ENCODE measurements at places on chromosomes 4 and X. TPM values are rescaled to one million over a fixed set of nuclear protein-coding genes. Genes with fewer than 3 reads are reported as not detected.
A peak's percentile ranks its signal among the peaks of the same experiment; 100 is the strongest.

- no peak for DNase-seq
Observed at GRCh38 chr4:158016511-158016910, 156.3 kb downstream of the GASK1B start.

Gene CACNA1F
- total RNA-seq, result 0.05 TPM

Gene CENPVL3
- total RNA-seq, result not detected

Gene AMTN
- not detected for total RNA-seq

DNA sequence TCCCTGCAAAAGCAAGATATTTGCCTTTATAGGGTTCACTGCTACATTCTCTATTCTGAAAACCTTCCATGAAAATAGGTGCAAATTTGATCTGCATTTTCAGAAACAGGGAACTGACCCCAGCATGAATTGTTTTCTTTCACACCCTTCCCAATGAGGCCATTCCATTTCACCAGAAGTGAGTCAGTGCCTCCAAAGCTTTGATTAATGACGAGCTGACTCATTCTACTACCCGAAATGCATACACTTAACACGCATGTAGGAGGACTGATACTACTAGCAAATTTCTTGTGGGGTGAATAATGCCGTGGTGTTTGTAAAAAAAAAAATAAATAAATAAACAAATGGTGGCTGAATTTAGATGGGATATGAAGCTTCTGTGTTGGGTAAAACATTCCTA is 146.9 kb upstream of the FGF13 start:
- no peak for DNase-seq

Gene NAP1L5
- total RNA-seq, result 5.5 TPM

- no peak for DNase-seq
Observed at GRCh38 chr4:165425629-165426028, 46.8 kb downstream of the CPE start.

DNA sequence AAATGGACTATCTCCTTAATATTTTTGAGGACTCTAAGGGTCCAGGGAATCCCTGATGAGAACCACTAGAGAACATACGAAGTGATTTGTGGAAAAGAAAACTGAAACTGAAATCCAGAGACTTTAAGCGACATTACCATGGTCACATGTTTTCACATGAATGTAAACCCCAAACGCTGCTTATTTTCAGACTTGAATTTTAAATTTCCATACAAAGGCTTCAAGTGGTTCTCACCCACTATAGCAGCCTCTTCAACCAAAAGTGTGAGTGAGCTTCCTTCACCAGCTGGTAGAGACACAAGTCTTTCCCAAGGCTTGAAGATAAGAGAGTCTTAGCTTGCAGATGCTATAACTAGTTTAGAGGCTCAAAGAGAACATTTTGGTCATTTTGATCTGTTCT is 232.7 kb downstream of the MGST2 start:
- DNase-seq, result no peak

- no peak for DNase-seq
Observed at GRCh38 chr4:70841951-70842350, 2.3 kb upstream of the GRSF1 start.

Gene GNRHR
- not detected for total RNA-seq

DNA sequence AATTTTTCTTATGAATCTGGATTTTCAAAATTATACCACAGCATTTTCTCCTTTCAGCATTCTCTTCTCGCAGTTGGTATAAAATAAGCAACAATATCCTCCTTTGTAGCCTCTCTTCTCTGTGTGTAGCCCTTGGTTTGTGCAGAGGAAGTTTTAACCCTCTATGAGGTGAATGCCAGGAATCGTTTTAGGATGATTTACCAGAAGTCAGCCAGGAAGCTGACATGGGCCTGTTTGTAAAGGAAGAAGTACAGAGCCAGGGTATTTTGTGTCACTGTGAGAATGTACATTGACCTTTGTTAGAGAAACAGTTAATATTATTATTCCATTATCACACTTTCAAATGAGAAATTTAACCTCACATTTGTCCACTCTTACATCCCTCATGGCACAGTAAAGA is 88.9 kb upstream of the RPL34 start:
- DNase-seq, result no peak

DNA sequence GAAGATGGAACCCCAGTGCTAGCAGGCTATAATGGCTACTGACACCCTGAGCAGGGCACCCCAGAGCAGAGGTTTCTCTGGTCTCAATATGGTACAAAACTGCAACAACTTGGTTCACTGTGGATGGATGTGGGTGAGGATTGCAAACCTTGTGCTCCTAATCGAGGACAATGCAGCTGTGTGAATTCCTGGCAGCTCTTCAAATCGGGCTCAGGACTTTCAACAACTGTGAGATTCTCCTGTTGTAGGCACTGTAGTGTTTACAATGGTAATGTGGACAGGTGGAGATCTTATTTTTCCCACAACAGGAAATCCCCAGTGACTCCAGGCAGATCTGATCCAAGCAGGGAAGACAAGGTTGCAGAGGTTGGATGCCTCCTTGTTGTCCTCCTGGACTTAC is 101.5 kb downstream of the RCHY1 start:
- DNase-seq, result no peak

Gene PPP4R3C
- total RNA-seq, result not detected

- DNase-seq, result no peak
Observed at GRCh38 chr4:27094783-27095182, 234.1 kb downstream of the STIM2 start.

GRCh38 chrX:111270339-111270738 is at the start of gene CAPN6:
TSS of gene CAPN6 (minus strand) at chrX:111270483. CDS start at chrX:111263936, 6,547 bp downstream.
- DNase-seq, result no peak

Gene TLR8
- not detected for total RNA-seq

GRCh38 chrX:153736871-153737441 is 12.3 kb downstream of the ABCD1 start:
- no peak for DNase-seq

Gene SMIM10L2A
- total RNA-seq, result 1.3 TPM

DNA sequence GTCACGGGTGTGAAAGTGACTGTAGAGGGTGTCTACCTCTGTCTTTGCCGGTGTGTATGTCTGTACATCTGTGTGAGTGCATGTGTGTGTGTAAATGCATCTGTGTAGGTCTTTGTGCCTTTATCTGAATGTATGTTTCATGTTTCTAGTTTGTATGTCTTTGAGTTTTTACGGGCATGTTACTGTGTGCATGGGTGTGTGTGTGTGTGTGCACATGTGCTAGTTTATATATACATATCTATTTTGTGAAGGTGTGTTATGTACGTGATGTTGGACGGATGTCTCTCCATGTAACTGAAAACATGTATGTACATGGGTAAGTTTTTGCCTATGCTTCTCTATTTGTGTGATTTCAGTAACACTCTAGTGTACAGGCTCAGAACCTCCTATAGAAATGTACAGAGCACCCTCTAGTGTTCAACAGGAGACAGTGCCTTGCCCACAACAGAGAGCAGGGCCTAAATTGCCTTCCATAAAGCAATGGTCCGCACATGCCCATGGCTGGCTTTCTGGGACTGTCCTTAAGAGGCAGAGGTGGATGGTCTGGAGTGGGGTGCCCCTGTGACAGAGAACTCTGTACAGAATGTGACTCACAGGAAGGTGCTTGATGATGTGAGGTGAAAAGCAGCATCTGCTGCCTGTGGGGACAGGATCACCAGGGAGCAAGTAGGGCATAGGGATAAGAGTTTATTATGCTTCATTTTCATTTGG is 343.5 kb downstream of the RAPGEF2 start:
- peak; percentile 10 for DNase-seq

Gene KCND1
- 3.3 TPM for total RNA-seq

DNA sequence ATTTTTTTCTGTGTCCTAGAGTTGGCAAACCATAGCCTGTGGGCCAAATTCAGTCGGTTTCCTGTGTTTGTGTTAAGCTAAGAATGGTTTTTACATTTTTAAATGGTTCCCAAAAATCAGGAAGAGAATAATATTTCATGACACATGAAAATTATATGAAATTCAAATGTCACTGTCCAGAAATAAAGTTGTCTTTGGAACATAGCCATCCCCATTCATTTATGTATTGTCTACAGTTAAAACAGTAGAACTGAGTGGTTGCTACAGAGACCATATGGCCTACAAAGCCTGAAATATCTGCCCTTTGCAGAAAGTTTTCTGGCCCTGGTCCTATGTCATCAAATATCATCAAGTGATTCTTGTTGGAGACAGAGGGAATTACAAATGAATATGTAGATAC is 15.5 kb downstream of the FRMPD4 start:
- DNase-seq, result no peak

Gene TRMT10A
- total RNA-seq, result 7.3 TPM

DNA sequence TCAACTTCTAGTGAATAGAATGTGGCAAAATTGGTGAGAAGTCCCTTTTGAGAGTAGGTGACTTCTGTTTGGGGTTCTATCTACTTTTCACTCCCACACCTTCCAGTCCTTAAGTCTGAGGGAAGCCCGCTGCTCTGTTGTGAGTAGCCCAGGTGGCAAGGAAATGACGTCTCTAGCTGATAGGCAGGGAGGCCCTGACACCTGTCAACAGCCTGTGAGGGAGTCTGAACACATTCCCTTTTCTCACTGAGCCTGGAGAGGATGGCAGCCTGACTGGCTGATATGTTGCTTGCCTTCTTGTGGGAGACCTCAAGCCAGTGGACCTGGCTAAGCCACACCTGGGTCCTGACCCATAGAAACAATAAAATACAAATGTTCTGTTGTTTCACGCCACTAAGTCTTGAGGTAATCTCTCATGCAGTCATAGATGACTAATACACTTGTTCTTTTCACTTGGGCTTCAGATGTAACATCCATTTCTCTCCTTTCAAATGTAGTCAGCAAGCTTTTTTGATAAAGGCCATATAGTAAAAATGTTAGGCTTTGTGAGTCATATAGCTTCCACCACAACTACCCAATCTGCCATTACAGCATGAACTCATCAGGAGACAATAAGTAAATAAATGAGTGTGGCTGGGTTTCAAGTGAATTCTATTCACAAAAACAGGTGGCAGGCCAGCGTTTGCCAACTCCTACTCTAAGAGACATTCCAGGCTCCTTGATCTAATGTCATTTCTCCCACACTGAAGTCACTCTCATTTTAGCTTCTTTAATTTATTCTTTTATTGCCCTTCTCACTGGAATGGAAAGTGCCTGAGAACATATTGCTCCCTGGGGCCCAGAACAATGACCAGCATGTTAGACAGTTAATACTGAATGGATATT is 265.1 kb upstream of the MAD2L1 start:
- DNase-seq, result no peak

GRCh38 chr4:18404642-18405041 is 383.1 kb upstream of the LCORL start:
- no peak for DNase-seq

GRCh38 chr4:8895295-8895694 is 23.7 kb upstream of the HMX1 start:
- no peak for DNase-seq
